ENCODE measurements at places on chromosomes 12 and 14.

DNA sequence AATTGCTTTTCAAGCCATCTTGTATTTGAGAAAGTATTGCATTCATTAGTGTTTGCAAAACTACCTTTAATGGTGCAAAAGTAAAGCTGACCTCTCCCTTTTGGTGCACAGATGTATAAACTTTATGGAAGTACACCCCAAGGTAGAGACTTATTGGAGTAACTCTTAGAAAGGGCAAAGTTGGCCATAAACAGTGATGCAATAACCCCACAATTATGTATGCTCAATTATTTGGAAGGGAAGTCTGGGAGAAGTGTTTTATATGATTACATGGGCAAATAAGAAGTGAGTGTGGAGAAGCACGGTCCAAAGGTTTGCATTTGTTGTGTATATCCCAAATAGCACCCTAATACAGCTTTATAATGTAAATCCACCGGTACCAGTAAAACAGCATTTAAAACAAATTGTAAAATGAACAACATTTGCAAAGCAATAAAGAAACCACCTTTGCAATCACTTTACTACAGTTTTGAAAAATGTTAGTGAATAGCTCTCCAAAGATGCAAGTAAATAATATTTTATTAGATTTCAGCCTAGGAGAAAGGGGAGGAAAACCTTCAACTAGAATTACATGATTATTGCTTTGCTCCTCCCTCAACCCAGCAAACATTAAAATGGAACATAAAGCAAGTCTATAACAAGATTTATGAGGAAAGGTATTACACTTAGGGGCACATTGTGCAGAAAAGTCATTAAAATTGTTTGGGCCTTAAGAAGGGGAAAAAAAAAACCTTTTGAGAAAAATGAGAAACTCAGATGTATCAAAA, 70.5 kb downstream of the HMGA2 start:
- DNase-seq: no peak

DNA sequence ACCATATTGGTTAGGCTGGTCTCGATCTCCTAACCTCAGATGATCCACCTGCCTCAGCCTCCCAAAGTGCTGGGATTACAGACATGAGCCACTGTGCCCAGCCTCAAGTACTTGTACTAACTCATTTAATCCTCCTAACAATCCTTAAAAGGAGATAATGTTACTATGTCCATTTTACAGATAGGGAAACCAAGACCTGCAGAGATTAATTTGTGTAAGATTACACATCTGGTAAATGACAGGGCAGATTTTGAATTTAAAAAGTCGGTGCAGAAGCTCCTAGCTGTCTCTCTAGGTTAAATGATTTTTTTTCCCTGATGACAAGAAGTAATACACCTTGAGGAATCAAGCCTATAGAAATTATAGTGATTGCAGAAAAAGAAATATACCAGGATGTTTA, 13.7 kb upstream of the HECTD1 start:
- no peak for DNase-seq

DNA sequence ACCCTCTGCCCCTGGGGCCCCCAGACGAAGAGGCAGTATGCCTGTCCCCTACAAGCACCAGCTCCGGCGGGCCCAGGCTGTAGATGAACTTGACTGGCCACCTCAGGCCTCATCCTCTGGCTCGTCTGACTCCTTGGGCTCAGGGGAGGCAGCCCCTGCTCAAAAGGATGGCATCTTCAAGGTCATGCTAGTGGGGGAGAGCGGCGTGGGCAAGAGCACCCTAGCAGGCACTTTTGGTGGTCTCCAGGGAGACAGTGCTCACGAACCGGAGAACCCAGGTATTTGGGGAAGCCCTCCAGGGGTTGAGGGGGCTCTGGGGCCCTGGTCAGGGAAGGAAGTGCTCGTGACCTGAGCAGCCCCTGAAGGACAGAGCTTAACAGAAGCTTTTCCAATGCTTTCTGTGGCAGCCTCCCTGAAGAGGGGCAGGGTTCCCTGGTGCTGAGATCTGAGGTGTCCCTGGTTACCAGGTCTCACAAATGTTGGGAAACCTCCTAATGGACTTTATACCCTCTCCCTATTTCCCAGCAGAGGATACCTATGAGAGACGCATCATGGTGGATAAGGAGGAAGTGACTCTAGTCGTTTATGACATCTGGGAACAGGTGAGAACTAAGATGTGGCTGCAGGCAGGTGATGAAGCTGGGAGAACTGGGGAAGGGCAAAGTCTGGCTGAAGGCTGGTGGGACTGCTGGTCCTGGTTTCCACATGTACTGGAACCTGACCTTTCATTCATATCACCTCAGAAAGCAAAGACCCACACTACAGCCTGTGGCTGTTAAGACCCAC, 1.9 kb downstream of the REM2 start:
- no peak for DNase-seq

DNA sequence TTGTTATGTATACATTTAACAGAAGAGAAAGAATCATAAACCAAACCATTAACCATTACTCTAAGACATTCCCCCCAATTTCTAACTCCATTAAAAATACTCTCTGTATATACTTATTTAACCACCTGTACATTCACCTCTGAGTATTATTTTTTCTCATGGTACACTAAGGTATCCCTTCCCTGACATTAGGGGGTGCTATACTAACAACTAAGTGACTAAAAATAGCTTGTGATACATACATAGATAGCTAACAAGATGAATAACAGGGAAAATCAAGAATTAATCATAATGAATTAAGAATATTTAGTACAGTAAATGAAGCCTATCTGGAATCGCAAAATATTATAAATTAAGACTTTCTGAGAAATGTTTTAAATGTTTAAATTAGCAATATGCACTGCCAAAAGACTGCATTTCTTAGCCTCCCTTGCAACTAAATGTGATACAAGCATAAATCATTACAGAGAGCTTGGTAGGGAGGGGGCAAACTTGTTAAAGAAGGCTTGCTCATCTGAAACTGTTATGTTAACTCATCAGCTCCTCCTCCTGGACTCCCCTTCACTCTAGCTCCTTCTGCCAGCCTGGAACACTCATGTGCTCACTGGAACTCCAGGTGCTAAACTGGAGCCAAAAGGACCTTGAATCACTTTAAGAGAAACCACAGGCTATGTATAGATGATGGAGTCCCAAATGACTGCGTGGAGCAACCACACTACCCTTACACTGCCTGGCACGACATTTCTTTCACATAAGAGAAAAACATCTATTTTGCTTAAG, 14.9 kb downstream of the C2CD5 start:
- DNase-seq: no peak

DNA sequence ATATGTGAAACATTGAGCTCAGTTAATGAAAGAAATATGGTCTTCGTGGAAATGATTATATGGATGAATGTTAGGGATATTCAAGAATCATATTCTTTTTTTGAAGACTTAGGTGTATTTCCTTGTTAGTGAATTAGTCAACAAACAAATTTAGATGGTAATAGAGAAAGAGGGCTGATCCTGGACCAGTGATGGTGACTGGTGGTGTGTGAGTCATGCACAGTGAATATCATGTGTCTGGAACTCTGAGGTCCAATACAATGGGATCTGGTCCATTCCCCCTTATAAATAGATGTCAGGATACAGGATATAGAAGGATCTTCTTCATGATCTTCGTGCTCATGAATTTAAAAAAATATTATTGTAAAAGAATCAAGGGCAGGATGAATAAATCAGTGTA, 64.4 kb upstream of the RTL1 start:
- DNase-seq: no peak

- peak; percentile 91 for DNase-seq
These were observed 37.5 kb downstream of the CCNK start for GRCh38 chr14:99518441-99519346.

GRCh38 chr14:89308232-89308959, 108.6 kb downstream of the FOXN3 start:
- DNase-seq: peak; percentile 46

- no peak for DNase-seq
These were observed 54.7 kb upstream of the PLEKHG3 start for GRCh38 chr14:64649383-64649998.

GRCh38 chr12:6526766-6527525, 7.4 kb upstream of the GAPDH start:
- DNase-seq: no peak

DNA sequence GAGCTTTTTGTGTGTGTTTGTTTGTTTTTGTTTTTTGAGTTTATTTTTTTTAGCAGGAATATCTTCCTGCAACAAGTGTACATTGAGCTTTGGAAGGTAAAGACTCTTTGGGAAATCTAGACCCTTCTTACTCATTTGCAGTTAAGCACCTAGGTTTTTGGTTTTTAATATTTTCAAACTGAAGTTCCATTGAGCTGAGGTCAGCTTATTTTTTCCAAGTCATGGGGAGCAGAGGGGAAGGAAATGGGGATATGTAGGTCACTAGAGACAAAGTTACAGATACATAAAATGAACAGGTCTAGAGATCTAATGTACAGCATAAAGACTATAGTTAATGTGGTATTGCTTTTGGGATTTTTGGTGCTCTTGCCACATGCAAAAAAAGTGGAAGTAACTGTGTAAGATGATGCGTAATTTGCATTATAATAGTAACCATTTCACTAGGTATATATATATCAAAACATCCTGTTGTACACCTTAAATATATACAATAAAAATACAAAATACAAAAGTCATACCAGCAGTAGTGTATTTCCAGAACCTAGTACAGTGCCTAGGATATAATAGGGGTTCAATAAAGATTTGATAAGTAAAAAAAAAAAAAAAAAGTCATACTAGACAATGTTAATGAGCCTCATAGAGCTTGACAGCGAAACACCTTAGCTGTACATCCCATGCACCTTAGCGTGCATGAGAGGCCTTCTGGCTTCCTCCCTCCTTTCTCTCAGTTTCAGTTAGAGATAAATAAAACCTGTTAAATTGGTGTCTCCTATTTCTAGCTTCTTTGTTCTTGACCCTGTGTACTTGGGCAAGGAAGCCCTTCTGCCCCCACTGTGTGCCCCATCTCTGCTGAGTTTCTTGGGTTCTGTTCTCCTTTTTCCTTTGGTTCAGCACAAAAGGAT, 22.7 kb downstream of the CGRRF1 start:
- DNase-seq: peak; percentile 38

- no peak for DNase-seq
These were observed 136.8 kb upstream of the TBX3 start for GRCh38 chr12:114820796-114821195.

DNA sequence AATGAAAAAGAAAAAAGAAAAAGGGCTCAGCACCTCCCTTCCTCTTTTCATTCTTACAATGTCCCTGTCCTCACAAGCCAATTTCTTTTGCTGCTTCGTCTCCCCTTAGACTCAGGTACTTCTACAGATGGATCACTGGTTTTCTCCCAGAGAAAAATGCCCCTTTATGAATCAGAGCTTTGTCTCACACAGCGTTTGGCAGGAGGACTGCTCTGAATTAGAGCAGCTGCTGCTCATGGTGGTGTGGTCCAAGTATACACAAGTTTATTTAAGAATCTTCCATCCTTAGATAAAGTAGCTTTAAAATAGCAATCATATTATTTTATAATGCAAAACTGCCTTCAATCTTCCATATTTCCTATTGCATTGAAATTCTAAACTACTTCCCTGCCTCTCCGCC, 80.3 kb downstream of the SLC8A3 start:
- no peak for DNase-seq

- DNase-seq: no peak
These were observed 268.2 kb downstream of the ADGRD1 start for GRCh38 chr12:131221957-131222328.

GRCh38 chr12:51592034-51592705, 1.1 kb downstream of the SCN8A start:
- DNase-seq: no peak

- DNase-seq: no peak
These were observed 9.8 kb upstream of the KCNA5 start for GRCh38 chr12:5033883-5034282.

- no peak for DNase-seq
These were observed 19.3 kb upstream of the FKBP4 start for GRCh38 chr12:2775431-2775830.

DNA sequence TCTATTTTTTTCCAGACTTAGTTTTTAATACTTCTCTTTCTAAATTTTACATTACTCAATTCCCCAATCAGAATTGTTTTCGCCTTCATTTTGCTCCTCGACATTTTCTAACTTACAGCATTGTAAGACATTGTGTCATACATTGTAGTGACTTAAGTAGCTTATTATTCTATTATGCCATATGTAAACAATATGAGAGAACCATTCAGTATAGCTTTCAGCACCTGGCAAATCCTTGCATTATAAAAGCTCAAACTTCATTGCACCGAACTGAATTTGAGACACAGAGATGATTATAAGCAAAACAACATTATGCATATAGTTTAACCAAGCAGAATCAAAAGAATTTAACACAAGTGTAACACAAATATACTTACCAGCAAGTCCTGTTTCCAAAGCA, 46.8 kb downstream of the EXOC5 start:
- no peak for DNase-seq

DNA sequence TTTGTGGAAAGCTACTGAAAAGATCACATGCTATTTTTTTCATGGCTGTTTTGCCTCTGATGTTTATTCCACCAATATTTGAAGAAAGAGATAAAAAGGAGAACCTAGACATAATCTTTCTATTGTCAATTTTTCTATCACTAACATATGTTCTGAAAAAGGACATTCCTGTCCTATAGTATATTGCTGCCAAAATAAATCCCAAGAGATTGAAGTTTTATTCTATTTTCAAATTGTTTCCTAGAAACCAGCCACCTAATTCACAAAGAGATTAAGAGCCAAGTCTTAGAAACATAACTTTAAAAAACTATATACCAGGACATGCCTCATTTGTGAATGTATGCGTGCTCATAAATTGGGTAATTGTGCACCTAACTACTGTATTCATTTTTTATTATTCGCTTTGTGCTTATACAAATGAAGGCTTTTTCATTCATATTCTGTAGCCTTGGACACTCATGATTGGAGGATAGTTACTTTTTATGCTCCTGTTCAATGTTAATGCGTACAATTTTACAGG, 200.7 kb downstream of the FUT8 start:
- no peak for DNase-seq

DNA sequence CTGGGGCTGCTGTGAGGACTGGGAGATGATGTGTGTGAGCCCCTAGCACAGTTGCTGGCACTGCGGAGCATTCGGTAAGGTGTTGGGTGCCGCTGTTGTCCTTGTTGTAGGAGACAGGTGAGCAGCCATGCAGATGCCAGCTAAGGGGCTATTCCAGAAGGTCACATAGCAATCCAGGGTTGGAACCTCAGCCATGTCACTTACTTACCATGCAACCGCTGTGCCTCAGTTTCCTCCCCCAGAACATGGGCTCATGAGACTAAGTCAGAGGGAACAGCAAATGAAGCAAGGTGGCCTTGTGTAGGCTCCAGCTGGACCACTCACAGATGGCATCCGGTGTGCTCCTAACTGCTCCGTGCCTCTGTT, 13.2 kb downstream of the DTX1 start:
- DNase-seq: no peak

All from GM13977 (cell line).